Vagina (tissue), 2 donors: ENCODE measurements at places on chromosomes 6 and 20.

DNA sequence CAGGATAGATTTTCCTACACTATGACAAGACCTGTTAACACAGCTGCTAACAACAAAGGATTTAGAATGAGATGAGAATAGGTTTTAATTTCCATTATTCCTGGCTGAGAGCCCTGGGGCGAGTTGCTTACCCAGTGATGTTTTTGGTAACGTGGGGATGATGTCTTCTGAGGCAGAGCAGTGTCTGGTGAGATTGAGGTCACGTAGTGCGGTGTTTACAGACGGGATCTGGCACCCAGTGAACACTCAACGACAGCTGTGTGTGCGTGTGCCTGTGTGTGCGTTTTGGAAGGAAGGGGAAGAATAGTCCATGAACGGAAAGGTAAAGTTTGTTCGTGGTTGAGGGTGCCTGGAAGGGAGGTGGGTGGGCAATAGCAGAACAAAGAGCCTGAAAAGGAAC lies 384.7 kb downstream of the C6orf118 start:
- DNase-seq, result no peak

GRCh38 chr6:68128211-68128610 lies 506.9 kb upstream of the ADGRB3 start:
- no peak for DNase-seq

- no peak for DNase-seq
These were observed 208.4 kb downstream of the ANKRD60 start for GRCh38 chr20:58019850-58020625.

- no peak for DNase-seq
These were observed 41.2 kb upstream of the DST start for GRCh38 chr6:56683882-56684281.

- no peak for DNase-seq
These were observed 206.6 kb downstream of the TASP1 start for GRCh38 chr20:13432126-13432525.

DNA sequence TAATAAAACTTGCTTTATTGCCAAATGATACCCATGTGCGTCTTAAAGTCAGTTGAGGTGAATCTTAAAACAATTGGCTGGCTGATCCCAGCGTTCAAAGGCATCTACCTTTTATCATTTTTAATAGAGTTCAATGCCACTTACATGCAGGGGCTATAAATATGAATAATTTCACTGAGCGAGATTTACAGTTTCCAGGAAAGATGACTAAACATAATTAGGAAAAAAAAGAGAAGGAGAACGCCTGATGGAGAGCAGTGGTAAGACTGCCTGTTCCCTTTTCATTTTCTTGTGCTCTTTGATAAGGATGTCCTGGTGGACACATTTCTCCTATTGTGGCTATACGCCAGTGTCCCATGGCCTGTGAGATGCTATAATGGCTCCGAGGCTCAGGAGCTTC lies 139.9 kb upstream of the SLC22A23 start:
- DNase-seq, result peak; percentile 25

DNA sequence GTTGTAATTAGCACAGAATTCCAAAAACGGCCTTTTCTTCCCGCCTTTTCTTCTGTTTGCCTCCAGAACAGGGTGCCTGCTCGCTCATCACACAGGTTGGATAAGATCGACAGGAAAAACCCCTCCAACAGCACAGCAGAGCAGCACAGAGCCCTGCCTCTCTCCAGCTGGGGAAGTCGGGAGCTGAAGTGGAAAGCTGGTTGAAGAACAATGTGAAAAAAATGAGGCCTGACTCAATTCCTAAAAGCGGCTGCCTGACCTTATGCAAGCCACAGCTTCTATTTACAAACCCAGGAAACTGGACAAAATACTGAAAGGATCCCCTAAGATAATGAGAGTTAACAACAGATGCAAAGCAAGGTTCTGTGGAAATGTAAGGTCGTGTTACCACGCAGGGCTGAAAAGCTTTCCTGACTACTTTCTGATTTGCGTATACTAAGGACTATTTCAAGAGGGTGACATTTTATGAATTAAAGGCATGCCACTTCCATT lies 116.9 kb downstream of the TTLL2 start:
- no peak for DNase-seq

DNA sequence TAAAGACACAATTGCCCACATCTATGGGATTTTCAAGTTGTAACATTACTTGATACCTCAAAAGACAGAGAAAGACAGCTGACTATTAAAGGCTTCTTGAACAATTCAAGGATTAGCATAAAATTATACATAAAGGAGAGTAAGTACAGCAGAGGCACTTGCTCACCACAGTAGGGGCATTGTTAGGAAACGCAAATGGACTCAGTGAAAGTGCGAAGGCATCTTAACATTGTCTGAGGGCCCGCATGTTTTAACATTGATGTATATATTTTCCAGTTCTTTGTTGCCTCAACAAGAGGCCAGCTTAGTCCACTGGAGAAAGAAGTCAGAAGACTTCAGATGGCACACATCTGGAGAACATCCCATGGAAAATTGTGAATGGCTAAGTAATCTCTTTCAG lies 115.4 kb downstream of the SIM1 start:
- no peak for DNase-seq

DNA sequence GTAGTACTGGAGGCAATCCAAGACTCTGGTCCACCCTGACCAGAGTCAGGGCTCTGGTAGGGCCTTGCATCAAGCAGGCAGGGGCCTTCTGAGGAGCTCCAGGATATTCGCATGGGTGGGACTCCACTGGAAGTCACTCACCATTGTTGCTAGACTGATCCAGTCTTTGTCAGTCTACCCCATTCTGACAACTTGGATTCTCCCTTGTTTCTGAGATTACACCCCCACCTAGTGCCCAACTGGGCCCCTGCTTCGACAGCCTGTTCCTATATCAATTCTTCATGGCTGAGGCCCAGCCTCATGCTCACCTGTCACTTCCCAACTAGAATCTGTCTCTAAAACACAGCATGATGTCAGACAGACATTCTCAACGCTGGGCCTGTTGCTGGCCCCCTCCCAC lies 5.2 kb downstream of the SLC35D3 start:
- no peak for DNase-seq

- no peak for DNase-seq
These were observed 38.9 kb upstream of the CD2AP start for GRCh38 chr6:47438481-47439347.

DNA sequence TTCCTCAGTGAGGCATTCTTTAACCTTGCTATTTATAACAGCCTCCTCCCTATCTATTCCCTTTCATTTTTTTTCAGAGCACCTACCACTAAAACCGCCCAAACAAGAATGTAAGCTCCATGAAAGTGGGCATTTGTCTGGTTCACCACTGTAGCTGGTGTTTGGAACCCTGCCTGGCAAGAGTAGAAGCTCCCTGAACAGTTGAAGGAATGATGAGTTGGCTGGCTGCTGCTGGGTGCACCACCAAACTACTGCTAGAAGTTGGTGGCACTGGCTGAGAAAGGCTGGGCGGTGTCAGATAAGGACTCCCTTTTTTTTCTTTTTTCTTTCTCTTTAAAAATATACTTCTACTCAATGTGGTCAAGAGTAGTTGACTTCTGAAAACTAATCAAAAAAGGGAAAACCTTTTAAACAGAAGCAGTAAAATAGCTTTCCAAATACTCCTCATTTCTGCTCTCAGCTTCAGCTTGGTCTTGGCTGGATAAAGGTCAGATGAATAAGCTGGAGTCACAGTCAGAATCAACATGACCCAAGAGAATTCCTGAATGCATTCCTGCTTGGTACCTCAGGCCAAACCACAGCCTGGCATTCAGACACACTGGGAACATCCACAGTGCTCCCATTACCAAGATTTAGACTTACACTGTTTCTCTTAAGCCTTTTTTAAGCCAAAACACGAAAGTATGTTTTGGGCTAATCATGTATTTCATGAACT lies 38.0 kb downstream of the RTN4IP1 start:
- no peak for DNase-seq

GRCh38 chr20:51221103-51221502 lies 198.2 kb upstream of the KCNG1 start:
- no peak for DNase-seq

- DNase-seq, result no peak
These were observed 4.5 kb upstream of the RAB44 start for GRCh38 chr6:36692861-36693702.

- DNase-seq, result no peak
These were observed 1.7 kb downstream of the STXBP5 start for GRCh38 chr6:147205690-147206600.

GRCh38 chr6:122809691-122810090 lies 20.6 kb downstream of the SMPDL3A start:
- no peak for DNase-seq

- DNase-seq, result no peak
These were observed 631 bp upstream of the PGBD1 start for GRCh38 chr6:28280595-28281287.

DNA sequence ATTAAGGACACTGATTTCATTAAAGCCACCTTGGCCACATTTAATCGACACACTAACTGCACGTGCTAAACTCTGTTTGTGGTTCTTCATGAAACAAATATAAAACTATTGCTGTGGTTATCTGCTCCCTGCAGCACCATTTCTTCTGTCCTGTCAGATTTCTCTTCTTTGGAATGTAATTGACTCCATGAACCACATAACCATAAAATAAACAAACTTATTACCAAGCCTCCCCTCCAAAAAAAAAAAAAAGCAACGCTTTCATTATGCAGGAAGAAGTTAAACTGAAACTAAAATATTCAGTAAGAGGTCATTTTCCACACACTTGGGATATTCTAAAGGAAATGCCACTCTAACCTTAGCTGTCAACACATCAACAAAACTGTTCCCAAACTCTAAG lies 319.1 kb upstream of the NT5E start:
- DNase-seq, result no peak

- DNase-seq, result no peak
These were observed 14.5 kb upstream of the RAMACL start for GRCh38 chr6:166600931-166601330.

GRCh38 chr6:118881440-118882313 lies 12.3 kb upstream of the ASF1A start:
- no peak for DNase-seq

- DNase-seq, result no peak
These were observed 130.8 kb upstream of the TNFAIP3 start for GRCh38 chr6:137736048-137736818.

- DNase-seq, result no peak
These were observed 124.1 kb downstream of the HS3ST5 start for GRCh38 chr6:114218437-114219340.

DNA sequence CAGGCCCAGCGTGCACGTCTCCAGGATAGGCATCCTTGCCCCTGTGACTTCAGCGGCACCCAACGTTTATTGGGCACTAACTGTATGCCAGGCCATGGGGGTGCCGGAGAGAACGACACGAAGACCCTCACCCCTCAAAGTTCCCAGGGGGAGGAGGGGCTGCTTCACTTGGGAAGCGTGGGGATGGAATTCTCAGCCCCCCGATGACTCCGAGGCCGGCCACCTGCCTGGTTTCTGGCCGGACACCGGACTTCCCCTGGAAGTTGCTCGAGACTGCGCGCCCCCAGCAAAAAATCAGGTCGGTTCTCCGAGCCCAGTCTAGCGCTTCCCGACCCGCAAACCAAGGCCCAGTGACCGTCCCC lies 275 bp upstream of the MAVS start:
- no peak for DNase-seq

- no peak for DNase-seq
These were observed 9.5 kb upstream of the SFT2D1 start for GRCh38 chr6:166351715-166352285.

DNA sequence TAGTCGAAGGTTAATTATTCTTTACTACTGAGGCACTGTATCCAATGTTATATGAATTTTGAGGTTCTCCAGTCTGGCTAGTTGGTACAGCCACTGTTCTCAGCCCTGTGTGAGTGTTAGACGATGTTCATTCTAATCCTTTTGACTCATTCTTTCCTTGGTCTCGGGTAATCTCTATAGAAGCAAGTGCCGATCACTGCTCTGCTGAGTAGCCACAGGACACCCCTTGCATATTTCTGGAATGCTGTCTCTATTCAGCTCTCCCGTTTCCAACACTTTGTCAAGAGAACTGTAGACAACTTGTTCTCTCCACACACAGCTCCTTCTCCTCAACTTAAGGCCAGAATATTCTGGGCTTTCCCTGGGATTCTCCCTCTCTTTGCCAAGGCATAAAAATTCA lies 42.4 kb upstream of the PLCB1 start:
- no peak for DNase-seq

- DNase-seq, result no peak
These were observed 25.9 kb upstream of the TFAP2B start for GRCh38 chr6:50792771-50793170.

DNA sequence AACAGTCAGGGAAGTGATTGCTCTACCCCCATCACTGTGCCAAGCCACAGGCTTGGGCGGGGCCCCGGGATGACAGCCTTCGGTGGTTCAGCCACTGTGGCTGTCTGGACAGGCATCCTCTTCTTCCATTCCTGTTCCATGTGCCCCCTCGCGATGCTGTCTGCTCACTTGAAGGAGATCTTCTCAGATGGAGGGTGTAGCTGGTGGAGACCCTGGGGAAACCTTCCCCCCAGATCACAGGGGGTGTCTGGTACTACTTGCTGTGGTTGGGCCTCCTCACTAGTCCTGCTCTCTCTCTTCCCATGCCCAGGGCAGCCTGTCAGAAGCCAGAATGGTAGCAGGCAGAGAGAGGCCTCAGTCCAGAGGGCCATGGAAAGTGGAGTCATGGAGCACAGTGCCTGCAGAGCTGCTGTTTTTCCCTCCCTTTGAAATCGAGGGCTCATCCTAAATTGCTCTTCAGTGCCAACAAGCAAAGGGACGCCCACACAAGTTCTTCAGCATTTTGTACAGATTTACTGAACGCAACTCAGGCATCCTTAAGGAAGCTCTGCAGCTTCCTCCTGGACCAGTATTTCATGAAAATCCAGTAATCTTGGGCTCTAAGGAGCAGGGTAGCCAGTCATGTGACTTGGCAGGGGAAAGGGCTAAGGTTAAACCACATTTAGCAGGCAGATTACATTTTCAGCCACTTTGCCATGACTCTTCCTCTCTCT lies 326.6 kb downstream of the ZFAND3 start:
- peak; percentile 82 for DNase-seq

DNA sequence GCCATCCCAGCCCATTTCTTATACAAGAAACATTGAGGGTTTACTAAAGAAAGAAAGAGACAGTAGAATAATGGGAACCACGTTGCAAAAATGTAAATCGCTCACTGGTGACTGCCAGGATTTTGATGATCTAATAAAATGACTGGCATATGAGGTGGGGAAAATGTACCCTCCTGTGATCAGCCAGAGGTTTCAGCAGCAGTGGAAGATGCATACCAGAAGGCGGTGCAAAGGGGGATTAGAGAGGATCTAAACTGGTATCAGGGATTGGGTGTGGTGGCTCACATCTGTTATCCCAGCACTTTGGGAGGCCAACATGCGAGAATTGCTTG lies 60.8 kb upstream of the DDR1 start:
- no peak for DNase-seq

DNA sequence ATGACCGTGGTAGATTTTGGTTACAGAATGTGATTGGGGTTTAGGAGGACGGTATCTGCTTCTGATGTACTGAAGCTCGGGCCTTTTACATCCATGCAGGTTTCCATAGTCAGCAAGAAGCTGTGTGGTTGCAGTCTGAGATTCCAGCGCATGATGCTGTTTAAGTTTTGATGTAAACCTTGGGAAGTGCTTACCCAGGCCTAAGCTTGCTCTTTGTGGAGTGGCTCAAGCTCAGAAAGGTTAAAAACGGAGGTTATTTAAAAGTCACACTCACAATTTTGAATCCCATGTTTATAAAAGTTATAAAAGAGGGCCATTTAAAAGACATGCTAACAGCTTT lies 121.4 kb downstream of the TIAM2 start:
- no peak for DNase-seq

GRCh38 chr6:25105070-25105925 lies 169.5 kb upstream of the RIPOR2 start:
- no peak for DNase-seq
